ENCODE measurements at places on chromosomes 2 and 18.

DNA sequence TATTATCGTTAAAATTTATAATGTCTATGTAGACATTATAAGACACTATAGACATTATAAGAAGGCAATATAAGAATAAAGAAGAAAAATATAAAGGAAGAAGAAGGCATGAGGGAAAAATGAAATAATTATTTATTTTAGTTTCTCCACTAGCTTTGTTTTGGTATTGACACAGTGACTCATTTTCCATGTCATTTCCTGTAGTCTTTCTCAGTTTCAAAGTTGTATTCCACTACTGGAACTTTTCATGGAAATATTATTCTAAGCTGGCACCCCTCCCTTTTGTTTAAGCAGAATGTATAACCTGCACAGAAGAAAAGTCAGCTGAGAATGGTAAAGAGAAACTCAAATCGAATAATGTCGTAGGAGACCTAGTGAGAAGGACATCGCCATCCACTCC, 234.2 kb upstream of the NETO1 start:
- DNase-seq: no peak

DNA sequence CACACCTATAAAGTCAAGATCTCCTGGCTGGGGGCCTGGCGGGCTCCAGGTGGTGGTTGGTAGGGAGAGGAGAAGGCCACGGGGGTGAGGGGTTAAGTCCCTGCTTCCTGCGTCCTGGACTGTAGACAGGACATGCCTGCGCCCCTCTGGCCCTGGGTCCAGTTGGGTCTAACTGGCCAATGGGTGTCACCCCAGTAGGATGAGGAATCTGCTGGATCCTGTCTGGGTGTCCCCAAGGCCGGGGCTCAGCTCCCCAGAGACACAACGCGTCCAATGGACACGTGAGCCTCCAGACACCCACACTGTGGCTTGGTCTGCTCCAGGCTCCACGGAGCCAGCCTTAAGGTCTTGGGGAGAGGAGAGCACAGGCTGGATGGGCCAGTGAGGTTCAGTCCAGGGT, 19.6 kb downstream of the AQP12A start:
- no peak for DNase-seq

GRCh38 chr2:154452471-154452870, 246.0 kb upstream of the KCNJ3 start:
- DNase-seq: no peak

DNA sequence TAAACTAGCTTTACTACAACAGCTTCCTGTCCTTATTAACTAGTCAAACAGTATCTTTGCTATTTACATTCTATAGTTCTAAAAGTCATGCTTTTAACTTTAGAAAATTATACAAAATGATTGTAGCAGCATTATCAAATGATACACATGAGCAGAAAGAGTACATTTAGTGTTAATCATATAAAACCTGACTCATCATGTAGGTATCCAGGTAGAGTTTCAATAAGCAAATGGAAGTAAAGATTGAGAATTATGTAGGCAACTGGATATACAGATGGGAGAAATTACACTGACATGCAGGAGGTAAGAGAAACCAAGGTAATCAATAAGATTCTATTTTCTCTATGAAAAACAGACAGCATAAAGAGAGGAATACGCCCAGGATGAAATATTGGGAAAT, 33.8 kb downstream of the TRIP12 start:
- DNase-seq: no peak

DNA sequence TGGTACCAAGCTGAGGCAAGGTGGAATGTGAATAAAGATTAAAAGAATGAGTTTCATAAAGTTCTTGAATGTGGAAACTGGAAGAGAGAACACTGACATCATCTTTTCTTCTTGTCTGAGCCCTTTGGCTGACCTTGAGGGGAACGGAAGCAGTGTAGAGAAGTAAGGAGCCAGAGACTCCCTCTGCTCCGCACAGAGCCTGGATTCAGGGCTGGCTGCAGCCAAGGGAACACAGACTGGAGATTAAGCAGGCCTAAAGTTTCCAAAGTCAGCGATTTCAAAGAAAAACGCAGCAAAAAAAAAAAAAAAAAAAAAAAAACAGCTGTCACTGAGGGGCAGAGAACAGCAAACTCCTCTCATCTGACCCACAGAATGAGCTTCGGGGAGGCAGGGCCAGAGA, 19.3 kb upstream of the ALK start:
- no peak for DNase-seq

- no peak for DNase-seq
Observed at GRCh38 chr2:121536347-121536746, 5.7 kb downstream of the RNU4ATAC start.

GRCh38 chr18:50654658-50655550, 95.0 kb downstream of the MAPK4 start:
- no peak for DNase-seq

DNA sequence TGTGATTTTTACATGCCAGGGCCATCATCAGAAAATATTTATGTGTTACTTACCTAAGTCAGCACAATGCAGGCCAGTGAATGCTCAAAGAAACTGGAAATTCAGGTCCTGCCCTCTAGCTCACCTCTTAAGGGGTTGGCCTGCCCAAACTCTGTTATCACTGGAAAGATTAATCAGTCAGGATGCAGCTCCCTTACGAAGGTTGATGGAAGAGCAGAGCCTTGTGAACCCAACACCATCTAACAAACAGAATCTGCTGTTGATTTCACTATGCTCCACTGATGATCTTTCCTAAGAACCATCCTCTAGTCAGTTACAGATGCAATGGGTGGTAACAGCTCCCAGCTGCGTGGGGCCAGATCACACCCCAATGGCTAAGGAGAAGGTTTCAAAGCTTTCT, 38.2 kb downstream of the SOX11 start:
- no peak for DNase-seq

- no peak for DNase-seq
Observed at GRCh38 chr2:33681364-33681757, 82.3 kb upstream of the FAM98A start.

Measured in NCI-H1105 (cell line).